ENCODE measurements at places on chromosomes 6 and 20.

GRCh38 chr6:101650402-101651100, 257.0 kb downstream of the GRIK2 start:
- no peak for DNase-seq

- DNase-seq = no peak
These were observed 79.6 kb downstream of the RCAN2 start for GRCh38 chr6:46411456-46412197.

DNA sequence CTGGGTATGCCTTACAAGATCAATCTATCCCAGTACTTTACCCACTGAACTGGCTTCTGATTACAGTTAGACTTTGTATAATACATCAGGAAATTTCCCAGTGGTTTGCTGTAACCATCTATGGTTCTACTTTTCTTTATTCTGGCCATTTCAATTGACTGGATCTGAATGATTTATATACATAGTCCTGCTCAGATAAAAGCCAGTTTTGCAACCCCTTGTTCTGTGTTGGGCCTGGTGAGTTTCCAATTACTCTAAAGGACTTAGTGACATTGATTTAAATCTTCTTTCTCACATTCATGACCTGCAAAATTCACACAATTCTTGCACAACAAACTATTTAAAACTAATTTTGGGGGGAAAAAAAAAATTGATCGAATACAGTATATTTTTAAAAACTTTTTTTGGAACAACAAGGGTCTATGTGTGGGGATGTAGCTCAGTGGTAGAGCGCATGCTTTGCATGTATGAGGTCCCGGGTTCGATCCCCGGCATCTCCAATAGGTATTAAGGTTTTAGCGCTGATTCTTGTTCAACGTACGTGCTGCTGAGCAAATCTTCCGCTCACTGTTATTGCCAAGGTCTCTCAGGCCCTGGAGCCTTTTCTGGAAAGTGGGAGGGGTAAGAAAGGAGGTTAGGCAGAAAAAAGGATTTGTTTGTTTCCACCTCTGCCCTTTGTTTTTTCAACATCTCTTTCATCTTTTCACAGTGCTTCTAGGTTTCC, 117.5 kb downstream of the GPX5 start:
- peak; percentile 33 for DNase-seq

DNA sequence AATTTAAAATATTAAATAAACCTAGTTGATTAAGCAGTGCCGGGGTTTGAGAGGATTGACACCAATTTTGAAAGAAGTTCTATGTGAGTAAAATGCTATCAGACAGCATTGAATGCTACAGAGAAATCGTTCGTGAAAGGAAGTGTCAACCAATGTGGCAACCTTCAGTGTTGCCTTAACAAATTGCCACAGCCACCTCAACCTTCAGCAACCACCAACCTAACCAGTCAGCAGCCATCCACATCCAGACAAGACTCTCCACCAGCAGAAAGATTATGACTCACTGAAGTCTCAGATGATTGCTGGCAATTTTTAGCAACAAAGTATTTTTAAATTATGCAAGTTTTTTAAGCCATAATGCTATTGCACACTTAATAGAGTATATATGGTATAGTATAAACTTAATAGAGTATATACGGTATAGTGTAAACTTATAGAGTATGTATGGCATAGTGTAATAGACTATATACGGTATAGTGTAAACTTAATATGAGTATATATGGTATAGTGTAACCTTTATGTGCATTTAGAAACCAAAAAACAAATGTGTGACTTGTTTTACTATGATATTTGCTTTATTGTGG, 65.3 kb upstream of the ID4 start:
- DNase-seq = no peak

- DNase-seq = no peak
These were observed 294.2 kb downstream of the OGFRL1 start for GRCh38 chr6:71582820-71583219.

GRCh38 chr20:6502219-6502618, 265.3 kb upstream of the BMP2 start:
- DNase-seq = no peak

DNA sequence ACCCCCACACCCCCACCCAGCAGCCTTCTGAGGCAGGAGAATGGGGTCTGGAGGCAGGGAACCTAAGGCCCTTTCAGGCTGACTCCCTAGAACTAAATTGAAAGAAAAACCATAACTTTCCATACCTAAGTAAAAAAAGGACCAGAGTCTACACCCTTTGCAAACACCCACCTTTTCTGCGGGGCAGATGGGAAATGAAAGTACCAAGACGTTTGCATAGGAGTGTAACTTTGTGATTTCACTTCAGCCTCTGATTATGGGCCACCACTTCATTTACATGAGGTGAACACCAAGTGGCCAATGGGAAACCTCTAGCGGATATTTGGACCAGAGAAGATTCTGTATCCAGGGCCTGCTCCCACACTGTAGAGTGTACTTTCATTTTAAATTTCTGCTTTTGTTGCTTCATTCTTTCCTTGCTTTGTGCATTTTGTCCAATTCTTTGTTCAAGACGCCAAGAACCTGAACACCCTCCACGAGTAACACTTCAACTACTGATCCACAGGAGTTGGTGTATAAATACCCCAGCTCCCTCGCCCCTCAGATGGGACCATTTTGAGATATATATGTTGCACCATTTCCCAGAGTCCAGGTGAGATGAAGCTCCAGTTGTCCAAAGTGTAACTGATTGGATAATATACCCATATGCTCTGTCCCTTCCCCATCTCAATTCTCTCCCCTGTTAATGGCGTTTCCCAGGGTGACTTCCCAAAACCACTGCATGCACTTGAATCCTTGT, 18.9 kb upstream of the SRSF6 start:
- DNase-seq = no peak

DNA sequence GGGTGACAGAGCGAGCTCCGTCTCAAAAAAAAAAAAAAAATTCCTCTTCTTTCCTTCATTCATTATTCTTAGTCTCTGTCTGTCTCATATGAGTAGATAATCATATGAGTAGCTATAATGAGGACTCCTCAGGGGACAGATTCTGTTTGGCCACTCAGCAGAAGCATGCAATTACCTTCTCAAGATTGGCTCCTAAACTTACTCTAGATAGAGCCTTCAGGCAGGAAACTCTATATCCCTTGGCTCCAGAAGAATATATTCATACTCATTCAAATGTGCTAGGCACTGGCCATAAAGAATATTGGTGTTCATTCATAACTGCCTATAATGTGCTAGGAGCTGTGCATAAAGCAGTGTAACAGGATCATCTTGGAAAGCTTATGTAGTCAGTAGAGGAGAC, 2.2 kb upstream of the ACAT2 start:
- DNase-seq = no peak

DNA sequence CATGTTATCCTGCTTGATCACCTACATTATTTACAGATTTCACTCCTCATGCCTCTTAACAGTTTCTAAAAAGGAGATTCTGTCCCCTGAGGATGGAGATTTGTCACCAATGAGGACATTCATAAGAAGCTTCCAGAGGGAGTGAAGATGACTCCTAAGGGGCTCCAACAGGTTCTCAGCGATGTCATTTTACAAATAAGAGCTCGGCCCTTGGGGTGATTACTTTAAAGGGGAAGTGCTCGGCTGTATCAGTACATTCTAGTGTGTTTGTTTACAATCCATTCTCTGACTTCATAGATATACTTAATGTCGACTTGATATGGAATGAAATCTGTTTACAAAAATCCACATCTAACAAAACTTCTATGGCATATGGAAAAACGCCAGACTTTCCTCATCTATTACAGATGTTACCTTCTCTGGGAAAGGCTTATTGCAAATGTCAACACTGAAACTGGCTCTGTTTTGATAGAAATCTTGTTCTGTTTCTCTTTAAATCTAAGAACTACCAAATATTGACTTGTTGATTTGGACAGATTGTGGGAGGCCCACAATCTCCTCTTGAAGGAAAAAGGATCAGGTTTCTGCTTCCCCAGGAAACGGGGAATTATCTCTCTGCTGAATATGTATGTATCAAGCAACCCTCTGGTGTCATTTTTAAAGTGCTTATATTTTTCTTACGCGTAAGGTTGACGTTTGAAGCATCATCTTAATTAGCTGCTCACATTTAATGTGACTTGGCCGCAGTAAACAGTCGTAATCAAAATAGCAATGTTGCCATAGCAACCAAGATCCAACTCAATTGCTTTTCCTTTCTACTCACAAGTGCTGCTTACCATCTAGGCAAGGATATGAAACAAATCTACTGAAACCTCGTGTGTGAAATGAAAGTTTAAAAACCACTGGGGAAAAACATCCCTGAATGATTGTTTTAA, 95.7 kb downstream of the SHLD1 start:
- DNase-seq = no peak

GRCh38 chr6:44558832-44559251, 171.3 kb downstream of the CDC5L start:
- no peak for DNase-seq

GRCh38 chr6:36098253-36098919, 31.9 kb upstream of the MAPK13 start:
- DNase-seq = no peak

- DNase-seq = peak; percentile 99
These were observed at the start of gene CDS2 for GRCh38 chr20:5126512-5127203. Gene CDS2, plus strand, starts transcription at chr20:5127008. Its CDS starts 85 bp downstream, at chr20:5127093.

Data from SHP77 (cell line).